ENCODE measurements at places on chromosomes 1 and 21.

DNA sequence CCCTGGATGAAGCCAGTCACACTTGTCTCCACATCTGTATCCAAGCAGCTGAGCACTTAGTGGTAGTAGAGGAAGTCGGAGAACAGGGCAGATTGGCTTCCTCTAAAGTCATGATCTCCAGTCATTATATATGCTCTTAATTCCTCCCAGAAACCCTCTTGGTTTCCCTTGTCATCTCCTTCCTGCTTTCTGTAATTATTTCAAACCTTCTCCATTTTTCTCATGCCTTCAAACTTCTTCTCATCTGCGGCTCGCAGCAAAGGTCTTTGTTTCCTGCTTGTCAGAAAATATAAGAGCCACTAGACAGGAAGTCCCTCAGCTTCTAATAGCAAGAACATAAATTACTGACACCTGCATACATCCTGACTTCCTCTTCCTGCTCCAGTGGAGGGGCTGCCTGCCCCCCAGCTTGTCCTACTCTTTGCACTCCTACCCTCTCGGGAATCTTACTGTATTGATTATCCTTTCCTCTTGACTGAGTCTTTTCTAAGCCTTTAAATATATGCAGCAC lies 124.6 kb upstream of the NGF start:
- DNase-seq, result no peak
- H3K36me3 ChIP-seq, result no peaks in the 10 kb centered on the region
- no peak overlapping the region for H3K4me3 ChIP-seq
- no peak overlapping the region for H3K27ac ChIP-seq

- no peaks in the 10 kb centered on the region for H3K36me3 ChIP-seq
- H3K4me1 ChIP-seq, result no peaks in the 10 kb centered on the region
- no peak for DNase-seq
- no peak overlapping the region for H3K27ac ChIP-seq
Measured at GRCh38 chr1:43867976-43868740, 65.4 kb upstream of the ARTN start.

GRCh38 chr1:160459687-160460086 lies 59.3 kb downstream of the VANGL2 start:
- no peaks in the 10 kb centered on the region for H3K4me1 ChIP-seq
- no peak for DNase-seq
- no peak overlapping the region for H3K27ac ChIP-seq
- no peaks in the 10 kb centered on the region for H3K36me3 ChIP-seq
- no peak overlapping the region for H3K4me3 ChIP-seq

- no peaks in the 10 kb centered on the region for H3K36me3 ChIP-seq
- no peak for DNase-seq
- no peak overlapping the region for H3K4me3 ChIP-seq
- H3K4me1 ChIP-seq, result no peaks in the 10 kb centered on the region
Measured at GRCh38 chr1:202264300-202264699, 70.7 kb downstream of the LGR6 start.

DNA sequence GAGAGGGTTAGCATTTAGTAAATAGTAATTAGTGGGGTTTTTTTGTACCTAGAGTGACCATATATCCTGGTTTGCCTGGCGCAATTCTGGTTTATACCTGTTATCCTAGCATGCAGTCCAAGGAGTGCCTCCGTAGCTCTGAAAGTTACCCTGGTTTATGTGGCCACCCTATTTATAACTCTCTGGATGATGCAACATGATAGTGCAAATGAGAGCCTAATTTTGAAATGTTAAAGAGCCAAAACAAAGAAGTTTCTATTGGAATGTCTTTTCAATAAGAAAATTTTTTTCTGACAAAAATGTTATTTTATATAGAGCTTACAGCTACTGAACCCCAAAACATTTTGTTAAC lies 5.7 kb downstream of the AHCYL1 start:
- DNase-seq, result no peak
- H3K27me3 ChIP-seq, result no peaks in the 10 kb centered on the region
- no peak overlapping the region for H3K27ac ChIP-seq
- H3K4me1 ChIP-seq, result no peaks in the 10 kb centered on the region

GRCh38 chr1:145805057-145805456 lies 18.8 kb downstream of the RNF115 start:
- no peak for DNase-seq
- no peaks in the 10 kb centered on the region for H3K27me3 ChIP-seq
- no peak overlapping the region for H3K4me3 ChIP-seq
- no peak overlapping the region for H3K27ac ChIP-seq
- H3K36me3 ChIP-seq, result no peaks in the 10 kb centered on the region

- H3K4me1 ChIP-seq, result no peaks in the 10 kb centered on the region
- DNase-seq, result no peak
- H3K27me3 ChIP-seq, result no peaks in the 10 kb centered on the region
- H3K27ac ChIP-seq, result no peak overlapping the region
Measured at GRCh38 chr1:45769261-45769932, 18.9 kb upstream of the IPP start.

DNA sequence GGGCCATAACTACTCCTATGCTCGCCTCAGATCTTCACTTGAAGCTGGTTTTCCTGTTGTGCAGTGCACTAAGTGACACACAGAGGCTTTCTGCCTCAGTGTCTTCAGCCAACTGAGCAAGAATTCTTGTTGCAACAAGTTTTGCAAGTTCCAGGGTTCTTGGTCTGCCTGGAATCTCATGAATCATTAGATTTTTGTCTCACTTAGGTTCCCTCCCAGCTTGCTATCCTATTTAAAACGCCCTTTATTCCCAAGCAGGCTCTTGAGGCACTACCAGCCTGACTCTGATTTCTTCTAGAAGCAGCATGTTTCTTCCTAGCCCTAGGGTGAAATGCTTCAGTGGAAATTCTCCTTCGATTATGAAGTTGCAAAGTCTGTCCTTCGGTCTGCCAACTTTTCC lies 158.8 kb downstream of the C1orf21 start:
- no peak overlapping the region for H3K4me3 ChIP-seq
- no peaks in the 10 kb centered on the region for H3K4me1 ChIP-seq
- no peak for DNase-seq

- no peaks in the 10 kb centered on the region for H3K27me3 ChIP-seq
- H3K27ac ChIP-seq, result no peak overlapping the region
- no peak for DNase-seq
- no peaks in the 10 kb centered on the region for H3K36me3 ChIP-seq
Measured at GRCh38 chr21:25097648-25098047, 509.6 kb downstream of the MRPL39 start.

DNA sequence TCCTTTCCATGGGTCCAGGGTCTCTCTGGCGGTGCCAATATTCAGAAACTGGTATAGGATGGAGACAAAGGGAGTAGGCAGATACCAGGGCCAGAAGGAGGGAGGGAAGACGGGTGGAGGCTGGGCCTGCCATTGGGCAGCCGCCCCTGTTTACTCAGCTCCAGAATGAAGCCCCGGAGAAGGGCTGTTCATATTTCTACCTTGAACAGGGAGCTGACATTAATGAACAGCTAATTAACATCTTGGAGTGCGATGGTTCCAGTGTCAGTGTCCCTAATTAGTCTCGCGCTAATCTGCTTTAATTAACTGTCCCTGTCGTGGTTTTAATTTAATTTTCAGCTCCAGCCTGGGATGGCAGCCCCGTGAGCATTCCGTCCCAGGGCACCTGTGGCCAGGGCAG lies 113.8 kb downstream of the EPHB2 start:
- no peak overlapping the region for H3K27ac ChIP-seq
- H3K4me1 ChIP-seq, result peaks cover 42% of the 10 kb centered on the region
- no peak for DNase-seq
- H3K36me3 ChIP-seq, result no peaks in the 10 kb centered on the region

GRCh38 chr21:37870221-37870620 lies 46.0 kb downstream of the KCNJ6 start:
- H3K4me3 ChIP-seq, result no peak overlapping the region
- no peaks in the 10 kb centered on the region for H3K27me3 ChIP-seq
- H3K4me1 ChIP-seq, result no peaks in the 10 kb centered on the region
- H3K27ac ChIP-seq, result no peak overlapping the region

- no peak overlapping the region for H3K4me3 ChIP-seq
- 0 out of 2 replicates have a peak, but pooled peaks cover 3% of the 10 kb centered on the region for H3K4me1 ChIP-seq
- no peak overlapping the region for H3K27ac ChIP-seq
- no peak for DNase-seq
Measured at GRCh38 chr1:194056169-194056568, 869.8 kb upstream of the B3GALT2 start.

GRCh38 chr1:39082811-39083576 lies 56.8 kb downstream of the NDUFS5 start:
- H3K27ac ChIP-seq, result no peak overlapping the region
- no peaks in the 10 kb centered on the region for H3K27me3 ChIP-seq
- H3K36me3 ChIP-seq, result no peaks in the 10 kb centered on the region
- no peak overlapping the region for H3K4me3 ChIP-seq

GRCh38 chr1:156714830-156715229 lies 9.4 kb upstream of the CRABP2 start:
- H3K36me3 ChIP-seq, result no peaks in the 10 kb centered on the region
- no peak overlapping the region for H3K27ac ChIP-seq
- no peak for DNase-seq
- peaks cover 6% of the 10 kb centered on the region for H3K4me1 ChIP-seq
- H3K4me3 ChIP-seq, result no peak overlapping the region
- H3K27me3 ChIP-seq, result no peaks in the 10 kb centered on the region

DNA sequence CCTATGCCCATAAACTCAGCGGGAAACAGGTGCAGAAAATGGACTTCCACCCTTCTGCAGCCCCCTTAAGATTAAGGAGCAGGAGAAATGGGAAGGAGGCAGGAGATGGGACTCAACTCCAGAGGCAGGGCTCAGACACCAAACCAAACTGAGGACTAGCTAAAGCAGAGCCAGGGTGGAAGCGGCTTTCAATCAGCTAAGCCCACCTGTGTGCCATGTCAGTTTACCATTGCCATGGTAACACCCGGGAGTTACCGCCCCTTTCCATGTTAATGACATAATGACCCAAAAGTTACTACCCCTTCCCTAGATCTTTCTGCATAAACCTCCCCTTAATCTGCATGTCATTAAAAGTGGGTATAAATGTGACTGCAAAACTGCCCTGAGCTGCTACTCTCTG lies 653.5 kb downstream of the PTPRU start:
- no peaks in the 10 kb centered on the region for H3K27me3 ChIP-seq
- no peak overlapping the region for H3K27ac ChIP-seq
- no peaks in the 10 kb centered on the region for H3K36me3 ChIP-seq
- no peak overlapping the region for H3K4me3 ChIP-seq
- no peaks in the 10 kb centered on the region for H3K4me1 ChIP-seq

- no peak overlapping the region for H3K4me3 ChIP-seq
- DNase-seq, result peak; percentile 30
- H3K27ac ChIP-seq, result no peak overlapping the region
- no peaks in the 10 kb centered on the region for H3K27me3 ChIP-seq
- no peaks in the 10 kb centered on the region for H3K4me1 ChIP-seq
Measured at GRCh38 chr1:47449822-47450552, 12.1 kb downstream of the FOXD2 start.

- no peak overlapping the region for H3K4me3 ChIP-seq
- DNase-seq, result no peak
- no peaks in the 10 kb centered on the region for H3K36me3 ChIP-seq
- no peaks in the 10 kb centered on the region for H3K4me1 ChIP-seq
- H3K27ac ChIP-seq, result no peak overlapping the region
Measured at GRCh38 chr1:83762039-83762365, 236.9 kb downstream of the TTLL7 start.

DNA sequence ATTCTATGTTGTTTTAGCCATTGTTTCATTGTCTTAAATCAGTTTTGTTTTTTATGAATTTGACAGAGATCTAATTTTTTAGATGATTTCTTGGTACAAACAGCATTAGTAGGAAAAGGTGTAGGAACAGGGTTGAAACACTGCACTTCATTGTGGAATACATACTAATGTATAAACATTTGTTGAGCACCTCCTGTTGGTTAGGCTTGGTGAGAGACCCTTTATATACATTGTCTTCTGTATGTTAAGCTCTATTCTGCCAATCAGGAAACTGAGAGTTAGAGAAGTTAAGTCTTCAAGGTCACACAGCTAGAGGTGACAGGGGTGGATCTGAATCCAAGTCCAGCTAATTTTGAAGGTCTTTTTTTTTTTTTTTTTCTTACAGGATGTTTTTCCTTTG lies 192.7 kb downstream of the VPS13D start:
- no peak for DNase-seq
- H3K36me3 ChIP-seq, result no peaks in the 10 kb centered on the region
- 0 out of 2 replicates have a peak, but pooled peaks cover 7% of the 10 kb centered on the region for H3K4me1 ChIP-seq
- H3K27ac ChIP-seq, result no peak overlapping the region
- H3K27me3 ChIP-seq, result no peaks in the 10 kb centered on the region
- H3K4me3 ChIP-seq, result no peak overlapping the region

All from Caco-2 (cell line).